ENCODE measurements at places on chromosomes 16 and 17. TPM values are rescaled to one million over a fixed set of nuclear protein-coding genes. Genes with fewer than 3 reads are reported as not detected.

OSBPL7 gene
- 20.3 TPM for total RNA-seq

SPAG5 gene
- 9.5 TPM for total RNA-seq

CCL13 gene
- 29.3 TPM for total RNA-seq

ETV4 gene
- total RNA-seq: 9.8 TPM

RAC3 gene
- total RNA-seq: 11.5 TPM
